Cardiac fibroblast (primary cell): ENCODE measurements at places on chromosomes 7 and 10.

DNA sequence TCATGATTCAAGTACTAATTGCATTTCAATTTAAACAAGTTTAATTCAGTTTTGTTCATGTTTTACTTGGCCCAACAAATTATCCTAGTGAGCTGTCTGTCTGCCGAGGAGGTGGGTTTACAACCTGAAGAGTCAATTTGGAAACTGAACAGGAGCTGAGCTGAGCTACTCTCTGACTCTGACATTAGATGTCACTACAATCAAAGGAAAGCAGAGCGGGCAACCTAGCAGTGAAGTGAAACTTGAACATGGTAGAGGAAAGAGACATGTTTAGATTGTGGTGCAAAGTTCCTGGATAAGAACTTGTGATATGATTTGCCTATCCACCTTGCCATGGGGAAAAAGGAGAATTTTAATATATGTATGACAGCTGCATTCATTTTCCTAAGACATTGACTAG, 9.6 kb upstream of the AGR3 start:
- peak; percentile 72 for DNase-seq

GRCh38 chr7:118040562-118040961, 143.4 kb upstream of the LSM8 start:
- no peak for DNase-seq

DNA sequence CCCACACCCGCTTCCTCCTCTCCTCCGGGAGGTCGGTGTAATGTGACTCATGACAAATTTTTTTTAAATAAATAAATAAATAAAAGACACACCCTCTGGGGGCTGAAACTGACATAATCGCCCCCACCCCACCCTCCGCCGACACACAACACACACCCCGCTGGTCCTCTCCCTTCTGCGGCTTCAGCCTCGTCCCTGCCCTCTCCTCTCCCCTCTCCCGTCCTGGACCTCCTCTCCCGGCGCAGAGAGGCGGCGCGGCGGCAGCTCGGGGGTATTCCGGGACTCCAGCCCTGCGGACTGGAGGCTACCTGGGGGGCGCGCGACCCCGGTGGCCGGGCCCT, 686 bp downstream of the ABI1 start:
- DNase-seq = peak; percentile 84

DNA sequence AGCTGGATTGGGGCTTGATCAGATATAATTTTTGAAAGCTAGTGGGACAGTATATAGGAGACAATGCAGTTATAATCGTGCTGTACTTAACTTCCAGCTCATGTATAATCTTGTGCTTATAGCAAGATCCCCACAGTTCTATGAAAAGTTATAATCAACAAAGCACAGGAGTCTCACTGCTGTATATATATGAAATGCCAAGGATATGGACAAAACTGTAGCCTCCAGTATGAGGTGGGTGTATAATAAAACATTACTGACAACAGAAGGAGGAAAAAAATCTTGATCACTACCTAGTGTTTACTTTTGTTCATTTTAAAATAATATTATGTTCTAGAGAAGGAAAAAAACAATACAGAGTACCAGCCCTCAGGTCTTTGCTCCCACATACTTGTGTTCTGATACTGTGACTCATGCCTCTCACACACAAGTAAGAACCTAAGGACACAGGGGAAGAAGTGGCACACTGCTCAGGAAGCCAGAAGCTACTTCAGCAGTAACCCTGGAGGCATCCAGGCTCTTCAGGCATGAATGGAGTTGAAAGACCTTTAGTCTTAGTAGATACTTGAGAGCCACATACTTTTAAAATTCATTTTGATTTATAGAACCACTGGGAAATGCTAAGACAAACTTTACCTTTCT, 265.7 kb upstream of the IMMP2L start:
- peak; percentile 56 for DNase-seq

DNA sequence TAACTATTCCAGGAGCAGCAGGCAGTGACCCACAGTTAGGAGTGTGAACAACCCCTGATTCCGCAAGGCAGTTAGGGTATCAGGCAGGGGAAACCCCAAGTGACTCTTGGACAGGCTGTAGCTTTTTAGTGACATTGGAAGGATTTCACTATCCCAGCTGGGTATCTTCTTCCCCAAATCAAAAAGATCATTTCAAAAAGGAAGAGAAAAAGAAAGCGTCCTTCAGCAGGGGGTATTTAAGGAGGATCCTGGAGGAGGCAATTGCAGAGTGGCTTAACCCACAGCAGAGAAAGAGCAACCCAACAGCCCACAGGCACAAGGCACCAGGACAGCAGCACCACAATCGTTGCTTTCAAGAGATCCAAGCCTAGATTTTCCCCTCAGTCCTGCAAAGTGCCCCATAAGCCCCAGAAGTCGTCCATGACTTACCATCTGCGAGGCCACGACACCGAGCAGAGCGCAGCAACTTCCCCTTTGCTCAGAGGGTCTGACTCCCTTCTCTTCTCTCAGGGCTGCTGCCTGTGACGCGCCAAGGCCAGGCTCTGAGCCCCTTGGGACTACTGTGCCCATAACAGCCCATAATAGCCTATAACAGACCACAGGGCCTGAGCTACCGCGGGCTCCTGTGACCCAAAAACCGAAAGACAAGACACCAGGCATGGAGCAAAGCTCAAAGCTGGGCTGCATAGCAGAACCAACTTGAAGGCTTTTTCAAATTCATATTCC, 19.8 kb downstream of the PIK3AP1 start:
- DNase-seq = no peak

- DNase-seq = no peak
Measured at GRCh38 chr7:87935384-87935706, 1.3 kb downstream of the ADAM22 start.

DNA sequence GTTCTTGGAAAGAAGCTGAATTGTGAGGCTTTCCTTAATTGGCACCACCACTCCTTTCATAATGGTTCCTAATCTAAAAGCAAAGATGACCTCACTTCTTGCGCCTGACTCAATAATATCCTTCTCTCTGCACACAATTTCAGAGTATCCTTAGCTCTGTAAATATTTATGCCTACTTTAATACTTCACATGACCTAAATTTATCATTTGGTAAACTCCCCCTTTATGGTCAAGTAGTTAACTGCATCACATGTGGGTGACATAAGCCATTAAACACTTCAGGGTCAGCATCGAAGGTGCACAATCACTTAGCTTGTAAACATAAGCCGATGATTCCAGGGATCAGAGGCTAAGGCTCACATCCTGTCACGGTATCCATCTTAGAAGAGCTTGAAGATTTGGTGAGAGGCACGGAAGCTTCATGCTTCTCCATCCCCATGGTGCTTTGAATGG, 7.3 kb upstream of the RHOBTB1 start:
- no peak for DNase-seq

DNA sequence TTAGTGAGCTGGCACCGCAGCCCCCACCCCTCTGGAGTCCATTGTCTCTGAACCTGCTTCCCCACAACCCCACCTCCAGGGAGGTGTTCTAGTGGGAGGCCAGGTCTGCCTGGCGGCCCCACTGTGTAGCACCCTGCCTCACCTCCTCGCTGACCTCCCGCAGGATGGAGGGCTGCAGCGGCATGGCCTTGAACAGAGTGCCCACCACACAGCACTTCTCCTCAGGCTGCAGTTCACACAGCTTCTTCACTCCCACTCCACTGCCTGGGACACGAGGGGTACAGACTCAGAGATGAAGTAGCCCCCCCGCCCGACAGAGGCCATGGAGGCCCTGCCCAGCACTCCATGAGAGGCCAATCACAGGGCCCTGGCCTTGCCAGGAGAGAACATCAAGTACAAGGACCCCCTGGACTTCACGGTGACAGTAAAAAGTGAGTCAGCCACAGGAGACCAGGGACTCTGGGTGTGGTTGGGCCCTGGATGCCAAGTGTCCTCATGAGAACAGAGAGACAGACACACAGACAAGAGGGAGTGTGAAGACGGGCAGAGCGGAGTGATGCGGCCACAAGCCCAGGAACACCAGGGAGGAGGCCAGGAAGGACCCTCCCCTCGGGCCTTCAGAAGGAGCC, 5.4 kb downstream of the POLD2 start:
- DNase-seq = no peak

GRCh38 chr7:67950321-67951083, 953.9 kb downstream of the TYW1 start:
- no peak for DNase-seq

DNA sequence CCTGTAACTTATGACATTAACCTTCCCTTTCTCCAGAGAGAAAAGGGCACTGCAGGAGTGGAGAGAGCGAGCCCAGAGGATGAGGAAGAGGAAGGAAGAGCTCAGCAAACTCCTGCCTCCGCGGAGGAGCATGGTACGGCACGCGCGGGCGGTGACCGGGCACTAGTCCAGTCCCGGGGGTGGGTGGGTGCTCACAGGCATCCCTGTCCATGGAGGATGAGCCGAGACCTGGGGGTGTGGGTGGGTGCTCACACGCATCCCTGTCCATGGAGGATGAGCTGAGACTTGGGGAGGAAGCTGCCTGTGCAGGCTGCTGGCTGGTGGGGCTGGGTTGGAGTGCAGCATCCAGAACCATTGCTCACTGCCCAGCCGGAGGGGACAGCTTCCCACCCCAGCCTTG, 23.8 kb downstream of the LRRC27 start:
- no peak for DNase-seq

- no peak for DNase-seq
Measured at GRCh38 chr7:127758845-127759244, 106.9 kb downstream of the SND1 start.

- DNase-seq = no peak
Measured at GRCh38 chr10:6973899-6974298, 393.8 kb upstream of the PRKCQ start.

GRCh38 chr10:71797533-71798307, 24.4 kb upstream of the VSIR start:
- DNase-seq = no peak

- no peak for DNase-seq
Measured at GRCh38 chr7:42945821-42946626, 13.8 kb downstream of the MRPL32 start.

DNA sequence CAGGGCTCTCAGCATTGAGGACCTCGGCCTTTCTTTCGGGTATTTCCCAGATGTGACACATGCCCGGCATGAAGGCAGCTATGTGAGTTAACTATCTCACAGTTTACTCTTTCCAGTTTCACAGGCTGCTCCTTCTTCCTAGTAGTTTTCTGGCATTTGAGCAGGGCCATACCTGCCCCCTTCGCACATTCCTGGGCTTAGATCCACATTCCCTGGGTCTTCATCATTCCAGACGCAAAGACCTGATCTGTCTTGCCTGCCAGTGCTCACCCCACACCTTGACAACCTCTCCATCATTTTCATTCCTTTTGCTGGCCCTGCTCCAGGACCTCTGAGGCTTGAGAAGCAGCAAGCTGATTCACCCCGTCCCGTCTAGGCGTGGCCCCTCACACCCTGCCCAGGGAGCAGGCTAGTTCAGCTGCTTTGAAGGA, 227.5 kb downstream of the WDR11 start:
- DNase-seq = no peak

DNA sequence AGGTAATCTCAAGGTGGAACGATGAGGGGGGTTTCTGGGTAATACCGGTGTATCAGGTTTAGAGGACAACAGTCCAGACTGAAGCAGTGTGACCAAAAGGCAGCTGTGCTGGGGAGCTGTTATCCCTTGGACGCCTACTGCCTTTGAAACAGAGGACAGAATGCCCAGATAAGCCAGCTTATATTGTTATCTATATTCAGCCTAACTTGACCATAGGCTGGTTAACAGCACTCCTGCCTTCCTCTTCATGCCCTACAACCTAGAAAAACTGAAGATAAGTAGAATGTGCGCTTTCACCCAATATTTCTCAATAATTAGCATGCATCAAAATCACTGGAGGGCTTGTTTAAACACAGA, 44.9 kb downstream of the IL6 start:
- DNase-seq = no peak

- DNase-seq = no peak
Measured at GRCh38 chr7:141342621-141343408, 208.4 kb upstream of the AGK start.

GRCh38 chr7:20032741-20033140, 184.4 kb downstream of the MACC1 start:
- DNase-seq = no peak

GRCh38 chr10:96047004-96047649, 3.7 kb downstream of the CCNJ start:
- peak; percentile 3 for DNase-seq

- peak; percentile 58 for DNase-seq
Measured at GRCh38 chr7:11436316-11436715, 395.7 kb downstream of the THSD7A start.

GRCh38 chr10:101993221-101993620, 62.8 kb downstream of the ARMH3 start:
- DNase-seq = no peak

- peak; percentile 94 for DNase-seq
Measured at GRCh38 chr7:33807779-33808482, 97.4 kb upstream of the BMPER start.

GRCh38 chr10:44988957-44989585, 10.5 kb upstream of the DEPP1 start:
- DNase-seq = no peak

DNA sequence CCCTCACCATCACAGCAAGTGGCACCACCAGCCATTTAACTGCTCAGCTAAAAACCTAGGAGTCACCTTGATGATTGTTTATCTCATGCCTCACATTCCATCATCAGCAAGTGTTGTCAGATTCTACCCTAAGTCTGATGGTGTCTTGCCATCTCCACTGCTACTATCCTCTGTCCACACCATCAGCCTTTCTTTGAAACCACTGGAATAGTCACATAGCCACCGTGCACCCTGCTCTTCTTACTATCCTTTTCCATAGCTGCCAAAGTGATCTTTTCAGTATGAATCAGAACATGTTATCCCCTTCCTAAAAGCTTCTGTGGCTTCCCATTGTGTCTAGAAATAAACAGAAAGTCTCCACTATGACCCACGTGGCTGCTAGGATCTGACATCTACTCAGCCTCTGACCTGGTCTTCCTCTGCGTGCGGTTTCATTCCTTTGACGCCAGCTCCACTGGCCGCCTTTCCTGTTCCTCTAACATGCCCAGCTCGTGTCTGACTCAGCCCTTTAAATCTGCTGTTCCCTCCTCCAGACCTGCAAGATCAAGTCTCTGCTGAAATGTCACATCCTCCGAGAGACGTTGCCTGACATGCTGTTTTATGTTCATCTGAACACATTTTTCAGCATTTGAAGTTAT, 16.5 kb upstream of the CHN2 start:
- DNase-seq = peak; percentile 51

DNA sequence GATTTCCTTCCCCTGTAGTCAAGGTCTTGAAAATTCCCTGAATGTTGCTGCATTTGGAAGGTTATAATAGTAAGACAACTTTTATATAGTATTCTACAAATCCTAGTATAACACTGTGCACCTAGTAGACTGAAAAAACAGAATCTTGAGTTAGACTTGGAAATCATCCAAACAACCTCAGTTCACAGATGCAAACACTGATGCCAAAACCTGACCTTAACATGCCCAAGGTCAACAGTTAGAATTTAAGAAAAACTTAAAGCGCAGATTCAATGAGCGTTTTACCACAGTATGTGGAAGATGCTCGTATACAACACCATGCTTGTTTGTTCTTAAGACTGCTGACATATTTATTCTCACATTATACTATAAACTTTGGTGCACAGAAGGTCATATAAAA, 3.0 kb downstream of the PIP4K2A start:
- DNase-seq = no peak

- DNase-seq = no peak
Measured at GRCh38 chr10:127878475-127879055, 14.2 kb downstream of the CLRN3 start.

- no peak for DNase-seq
Measured at GRCh38 chr7:1285556-1286301, 53.1 kb downstream of the UNCX start.
